Neural progenitor cell (in vitro differentiated cells): ENCODE measurements at places on chromosomes 3 and 15. TPM values are rescaled to one million over a fixed set of nuclear protein-coding genes. Genes with fewer than 3 reads are reported as not detected.
A peak's percentile ranks its signal among the peaks of the same experiment; 100 is the strongest.

GRCh38 chr3:143795874-143796273, 52.4 kb downstream of the SLC9A9 start:
- peak; percentile 43 for DNase-seq

DNA sequence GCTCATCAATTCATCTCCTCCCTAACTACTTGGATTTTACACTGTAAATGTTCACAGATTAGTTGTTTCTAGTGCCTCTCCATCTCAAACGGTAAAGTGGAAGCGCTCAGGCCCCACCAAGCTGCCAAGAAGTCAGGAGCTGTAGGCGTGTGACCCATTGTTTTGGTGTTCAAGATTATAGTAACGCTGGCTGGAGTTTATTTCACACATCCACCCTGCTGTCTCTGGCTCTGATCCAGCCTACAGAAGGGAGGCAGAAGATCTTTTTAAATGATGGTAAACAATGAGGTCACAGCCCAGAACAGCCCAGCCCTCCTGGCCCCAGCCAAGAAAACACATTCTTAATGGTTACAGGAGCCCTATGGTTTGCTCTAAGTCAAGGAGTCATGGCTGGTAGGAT, 25.7 kb upstream of the GALNT15 start:
- DNase-seq: no peak

- peak; percentile 52 for DNase-seq
These were observed 9.3 kb downstream of the VEPH1 start for GRCh38 chr3:157493627-157494550.

Gene DUOXA2
- not detected in 2 replicates for total RNA-seq

Gene CASR
- total RNA-seq: not detected in 2 replicates

Gene TMEM266
- 0.43 and 1.1 TPM in 2 replicates for total RNA-seq

Gene NRG4
- 0.06 and 0.36 TPM in 2 replicates for total RNA-seq

Gene BDH1
- total RNA-seq: 14.1 and 19.4 TPM in 2 replicates
